ENCODE measurements at places on chromosomes 2 and 18.

DNA sequence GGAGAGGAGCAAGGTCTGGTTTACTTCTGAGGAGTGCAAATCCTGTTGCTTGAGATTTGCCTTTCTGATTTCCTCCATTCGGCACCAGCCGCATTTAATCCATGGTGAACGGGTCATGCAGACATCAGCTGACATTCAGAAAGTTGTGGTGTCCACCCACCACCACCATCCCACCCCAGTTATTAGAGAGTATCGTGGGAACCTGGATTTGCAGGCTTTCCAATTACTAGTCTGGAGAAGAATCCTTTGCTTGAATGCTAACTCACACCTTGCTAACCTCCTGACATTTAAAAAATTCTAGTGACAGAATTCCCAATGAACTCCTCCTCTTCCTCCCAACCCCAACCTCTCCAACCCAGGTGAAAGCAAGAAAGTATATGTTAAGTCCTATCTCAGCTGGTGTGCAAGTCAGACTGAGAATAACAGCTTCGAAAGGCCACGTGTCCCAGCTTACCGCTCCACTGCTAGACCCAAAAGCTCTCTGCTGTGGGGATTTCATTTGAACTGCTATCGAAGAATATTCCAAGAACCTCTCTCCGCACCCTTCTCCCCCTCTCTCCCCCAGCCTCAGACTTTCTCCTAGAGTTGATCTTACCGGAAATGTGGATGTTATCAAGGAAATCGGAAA lies 17.7 kb downstream of the BCL11A start:
- no peak for DNase-seq

GRCh38 chr2:98769784-98770183 lies 38.9 kb upstream of the MGAT4A start:
- DNase-seq, result no peak

DNA sequence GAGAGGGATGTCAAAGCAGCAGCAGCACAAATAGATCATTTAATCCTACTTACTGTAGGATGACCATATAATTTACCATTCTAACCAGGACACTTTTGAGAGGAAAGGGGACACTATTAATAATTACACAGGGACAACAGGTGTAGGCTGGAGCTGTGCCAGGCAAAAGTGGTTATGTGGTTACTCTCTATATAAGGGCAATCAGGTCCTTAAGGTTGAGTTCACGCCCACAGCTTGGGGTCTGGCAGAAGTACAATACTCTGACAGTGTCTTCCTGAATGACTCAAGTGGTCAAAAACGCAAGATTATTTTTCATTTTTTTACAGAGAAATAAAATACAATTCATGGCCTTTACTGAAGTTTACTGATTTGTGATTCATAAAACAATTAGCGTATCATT lies 2.8 kb downstream of the PREPL start:
- DNase-seq, result peak; percentile 58

DNA sequence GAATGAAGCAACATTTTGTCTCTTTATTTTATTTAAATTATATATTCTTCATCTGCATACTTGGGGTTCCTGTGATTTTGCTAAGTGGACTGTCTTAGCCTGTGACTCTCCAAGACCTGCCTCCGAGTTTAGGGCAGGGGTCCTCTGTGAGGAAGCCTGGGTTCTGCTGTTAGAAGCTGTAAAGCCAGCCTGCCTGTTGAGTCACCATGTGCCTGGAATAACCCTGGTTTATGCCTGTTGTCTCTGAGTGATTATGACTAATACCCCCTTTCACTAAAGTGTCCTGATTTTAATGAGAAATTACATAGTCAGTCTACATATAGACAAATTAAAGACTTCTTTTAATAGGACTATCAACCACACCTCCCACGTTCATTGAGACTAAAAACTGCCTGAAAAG lies 369.1 kb downstream of the ZNF521 start:
- DNase-seq, result no peak

Data from ACHN (cell line).